ENCODE measurements at places on chromosomes 7 and 10.
A peak's percentile ranks its signal among the peaks of the same experiment; 100 is the strongest.

DNA sequence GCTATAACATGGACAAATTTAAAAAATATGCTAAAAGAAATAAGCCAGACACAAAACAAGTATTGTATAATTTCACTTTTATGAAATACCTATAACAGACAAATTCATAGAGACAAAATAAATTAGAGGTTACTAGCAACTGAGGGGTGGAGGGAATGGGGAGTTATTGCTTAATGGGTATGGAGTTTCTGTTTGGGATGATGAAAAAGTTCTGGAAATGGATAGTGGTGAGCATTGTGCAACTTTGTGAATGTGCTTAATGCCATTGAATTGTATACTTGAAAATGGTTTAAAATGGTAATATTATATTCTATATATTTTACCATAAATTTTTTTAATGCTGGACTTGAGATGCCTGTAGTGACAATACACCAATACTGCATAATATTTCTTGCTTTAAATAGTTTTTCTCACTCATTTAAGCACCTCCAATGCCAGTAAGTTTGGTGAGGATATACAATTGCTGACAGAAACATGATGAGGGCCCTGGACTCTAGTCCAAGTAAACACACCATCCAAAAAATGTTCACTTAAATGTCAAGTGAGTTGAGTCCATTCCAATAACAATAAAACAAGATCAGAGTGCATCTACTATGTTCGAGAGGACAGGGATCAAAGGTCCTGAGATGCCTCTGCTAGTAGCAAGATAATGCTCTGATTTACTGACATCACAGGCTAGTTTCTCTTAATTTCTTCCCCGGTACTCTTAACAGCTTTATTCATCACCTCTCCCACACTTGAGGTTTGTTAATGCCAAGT lies 71.9 kb downstream of the NT5C2 start:
- DNase-seq, result peak; percentile 33

GRCh38 chr7:128725531-128725930 lies 13.6 kb upstream of the CALU start:
- no peak for DNase-seq

DNA sequence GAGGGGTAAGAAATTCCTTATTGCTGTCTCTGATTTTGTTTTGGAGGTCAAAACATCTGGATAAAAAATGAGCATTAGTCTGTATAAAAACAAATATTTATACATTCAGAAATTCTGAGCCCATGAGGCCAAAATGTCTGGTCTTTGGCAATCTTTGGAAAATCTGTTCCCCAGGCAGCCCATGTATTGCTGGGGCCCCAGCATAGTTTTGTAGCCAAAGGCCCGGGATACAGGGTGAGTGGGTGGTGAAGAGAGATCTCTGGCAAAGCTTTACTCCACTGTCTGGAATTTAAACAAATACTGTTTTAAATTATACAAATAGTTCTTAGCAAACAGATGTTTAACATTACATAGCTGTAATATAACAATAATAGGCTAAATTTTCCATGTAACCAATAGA lies 134.7 kb upstream of the GALNT17 start:
- no peak for DNase-seq

- DNase-seq, result no peak
These were observed 50.5 kb downstream of the STRA8 start for GRCh38 chr7:135283959-135284638.

GRCh38 chr7:8514781-8515519 lies 81.5 kb downstream of the NXPH1 start:
- DNase-seq, result no peak

DNA sequence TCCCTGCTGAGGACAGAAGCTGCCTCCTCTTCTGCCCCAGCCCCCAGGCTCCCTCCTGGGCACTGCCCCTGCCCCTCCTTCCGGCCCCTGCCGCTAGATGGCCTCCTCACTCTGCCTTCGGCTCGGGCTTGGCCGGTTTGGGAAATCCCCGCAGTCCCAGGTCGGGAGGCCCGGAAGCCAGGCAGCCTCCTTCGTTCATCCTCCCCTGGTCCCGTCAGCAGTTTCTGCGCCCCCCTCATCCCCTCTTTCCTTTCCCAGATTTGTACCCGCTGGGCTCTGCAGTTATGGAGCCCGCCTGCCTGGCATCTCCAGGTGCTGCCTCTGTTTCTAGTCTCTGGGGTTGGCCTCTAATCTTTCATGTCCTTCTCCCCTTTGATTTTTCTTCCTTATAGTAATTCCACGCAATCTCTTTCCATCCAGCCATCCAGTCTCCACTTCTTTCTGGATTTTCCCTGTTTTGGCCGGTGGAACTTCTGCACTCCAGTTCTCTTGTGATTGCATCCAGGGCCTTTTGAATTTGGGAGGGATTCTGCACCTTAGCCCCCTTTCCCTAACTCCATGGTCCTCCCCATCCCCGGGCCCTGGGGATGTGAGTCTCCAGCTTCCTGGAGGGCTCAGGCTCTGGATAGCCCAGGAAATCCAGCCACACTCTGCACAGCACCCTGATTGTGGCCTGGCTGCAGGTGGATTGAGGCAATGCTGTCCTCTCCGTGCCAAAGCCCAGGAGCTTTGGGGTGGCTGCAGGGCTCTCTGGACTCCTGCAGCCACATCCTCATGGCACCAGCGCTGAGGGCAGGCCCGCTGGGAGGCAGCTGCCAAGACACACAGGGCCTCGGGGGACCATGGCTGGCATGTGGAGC lies 3.3 kb upstream of the SHH start:
- DNase-seq, result peak; percentile 35

GRCh38 chr10:16182144-16182543 lies 254.7 kb upstream of the PTER start:
- DNase-seq, result no peak

DNA sequence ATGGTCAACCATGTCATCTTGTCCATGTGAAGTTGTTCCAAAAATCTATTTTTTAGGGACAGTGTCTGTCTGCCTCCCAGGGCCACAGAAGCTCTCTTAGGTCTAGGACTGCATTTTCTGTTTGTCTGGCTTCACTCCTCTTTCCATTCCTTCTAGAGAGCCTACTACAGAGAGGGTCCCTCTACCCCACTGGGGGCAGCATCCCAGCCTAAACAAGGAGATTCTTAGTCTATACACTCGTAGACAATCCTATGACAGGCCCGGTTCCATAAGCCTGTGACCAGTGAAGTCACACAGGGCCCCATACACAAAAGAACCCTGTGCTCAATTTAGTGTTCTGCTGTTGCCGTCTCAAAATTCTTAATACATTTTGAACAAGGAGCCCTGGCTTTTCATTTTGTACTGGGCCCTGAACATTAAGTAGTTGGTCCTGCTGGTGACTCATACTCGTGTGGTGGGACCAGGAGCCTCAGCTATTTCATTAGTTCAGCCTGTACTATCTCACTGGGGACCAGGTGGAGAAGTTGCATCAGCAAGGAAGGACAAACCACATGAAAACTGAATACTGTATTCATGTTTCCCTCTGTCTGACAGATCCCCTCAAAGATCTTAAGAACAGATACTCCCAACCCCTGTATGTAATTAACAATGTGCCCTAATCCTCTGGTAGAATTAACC lies 23.5 kb upstream of the FAM180A start:
- DNase-seq, result peak; percentile 70

- no peak for DNase-seq
These were observed 167.8 kb downstream of the AHR start for GRCh38 chr7:17466216-17466615.

DNA sequence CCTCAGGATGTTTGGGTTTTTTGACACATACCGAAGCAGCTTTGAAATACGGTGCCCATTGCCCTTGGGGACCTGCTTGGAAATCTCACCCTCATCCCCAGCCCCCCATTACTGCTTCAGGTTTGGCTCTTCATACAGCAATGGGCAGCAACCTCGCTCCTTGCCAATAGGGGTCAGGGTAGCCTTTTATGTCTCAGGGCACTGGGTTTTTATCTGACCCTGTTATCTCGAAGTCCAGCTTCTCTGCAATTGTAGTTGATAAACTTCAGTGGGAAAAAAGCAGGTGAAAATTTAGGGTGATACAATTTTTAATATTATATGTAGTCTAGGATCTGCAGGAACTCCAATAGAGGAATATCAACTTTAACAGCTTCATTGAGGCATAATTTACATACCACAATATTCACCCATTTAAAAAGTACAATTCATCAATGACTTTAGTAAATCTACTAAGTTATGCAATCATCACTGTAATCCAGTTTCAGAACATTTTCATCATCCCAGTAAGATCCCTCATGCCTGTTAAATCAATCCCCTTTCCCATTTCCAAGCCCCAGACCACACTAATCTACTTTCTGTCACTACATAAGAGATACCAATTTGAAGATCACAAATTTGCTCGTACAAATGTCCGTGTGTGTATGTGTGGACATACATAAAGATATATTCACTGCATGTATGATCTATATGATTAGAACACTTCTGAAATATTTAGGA lies 386.2 kb downstream of the KCNMA1 start:
- DNase-seq, result peak; percentile 71

GRCh38 chr7:32958046-32959025 lies 1.1 kb downstream of the FKBP9 start:
- peak; percentile 70 for DNase-seq

DNA sequence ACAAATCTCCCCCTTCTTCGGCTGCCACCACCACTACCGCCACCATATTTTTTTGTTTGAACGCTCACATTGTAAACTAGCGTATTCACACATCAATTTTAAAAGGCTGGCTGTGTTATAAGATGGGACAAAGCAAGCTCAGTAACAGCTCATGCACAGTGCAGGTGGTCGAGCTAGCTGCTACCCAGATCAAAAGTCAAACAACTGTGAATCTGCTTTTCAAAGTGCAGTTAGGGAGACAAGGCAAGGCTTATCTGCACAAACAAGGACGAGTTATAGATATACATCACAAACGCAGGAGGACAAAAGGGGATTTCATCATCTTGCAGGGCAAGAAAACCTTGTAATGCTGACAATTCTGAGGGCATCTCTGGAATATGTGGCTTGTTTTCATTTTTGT lies 231.6 kb downstream of the VTI1A start:
- DNase-seq, result no peak

DNA sequence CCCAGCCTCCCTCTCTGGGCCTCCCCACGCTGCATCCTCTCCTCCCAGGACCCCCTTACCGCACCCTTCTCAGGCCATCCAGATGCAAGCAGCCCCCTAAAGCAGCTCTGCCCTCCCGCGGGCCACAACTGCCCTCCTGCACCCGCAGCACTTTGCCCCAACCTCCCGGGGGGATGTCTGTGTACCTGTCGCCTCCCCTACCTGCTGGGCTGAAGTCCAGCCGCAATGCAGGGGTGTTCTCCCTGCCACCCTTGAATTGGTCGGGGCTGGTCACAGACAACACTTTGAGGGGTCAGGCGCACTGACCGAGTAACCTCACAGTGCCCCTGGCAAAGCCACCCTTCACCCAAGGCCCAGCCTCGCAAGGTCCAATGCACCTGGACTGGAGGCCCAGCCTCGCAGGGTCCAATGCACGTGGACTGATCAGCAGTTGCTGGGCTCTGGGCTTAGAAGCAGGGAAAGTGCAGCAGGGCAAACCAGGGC lies 8.3 kb upstream of the CALML5 start:
- DNase-seq, result no peak

DNA sequence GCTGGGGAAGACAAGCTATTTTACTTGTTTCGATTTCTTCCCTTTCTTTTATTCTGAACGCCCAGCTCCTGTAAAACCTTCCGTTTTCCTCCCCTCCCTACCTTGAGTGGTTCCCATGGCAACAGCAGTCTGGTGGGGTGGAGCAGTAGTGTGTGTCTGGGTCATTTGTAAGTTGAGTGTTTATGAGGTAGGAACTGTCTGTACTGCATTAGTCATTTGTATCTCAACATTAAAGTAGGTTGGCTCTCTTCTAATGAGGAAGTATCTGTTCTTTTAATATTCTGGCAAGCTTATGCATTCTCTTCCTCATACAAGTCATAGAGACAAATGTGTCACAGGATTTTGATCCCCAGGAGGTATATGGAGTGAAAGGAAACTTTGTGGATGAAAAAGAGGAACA lies 85.3 kb upstream of the CCDC6 start:
- DNase-seq, result peak; percentile 1

DNA sequence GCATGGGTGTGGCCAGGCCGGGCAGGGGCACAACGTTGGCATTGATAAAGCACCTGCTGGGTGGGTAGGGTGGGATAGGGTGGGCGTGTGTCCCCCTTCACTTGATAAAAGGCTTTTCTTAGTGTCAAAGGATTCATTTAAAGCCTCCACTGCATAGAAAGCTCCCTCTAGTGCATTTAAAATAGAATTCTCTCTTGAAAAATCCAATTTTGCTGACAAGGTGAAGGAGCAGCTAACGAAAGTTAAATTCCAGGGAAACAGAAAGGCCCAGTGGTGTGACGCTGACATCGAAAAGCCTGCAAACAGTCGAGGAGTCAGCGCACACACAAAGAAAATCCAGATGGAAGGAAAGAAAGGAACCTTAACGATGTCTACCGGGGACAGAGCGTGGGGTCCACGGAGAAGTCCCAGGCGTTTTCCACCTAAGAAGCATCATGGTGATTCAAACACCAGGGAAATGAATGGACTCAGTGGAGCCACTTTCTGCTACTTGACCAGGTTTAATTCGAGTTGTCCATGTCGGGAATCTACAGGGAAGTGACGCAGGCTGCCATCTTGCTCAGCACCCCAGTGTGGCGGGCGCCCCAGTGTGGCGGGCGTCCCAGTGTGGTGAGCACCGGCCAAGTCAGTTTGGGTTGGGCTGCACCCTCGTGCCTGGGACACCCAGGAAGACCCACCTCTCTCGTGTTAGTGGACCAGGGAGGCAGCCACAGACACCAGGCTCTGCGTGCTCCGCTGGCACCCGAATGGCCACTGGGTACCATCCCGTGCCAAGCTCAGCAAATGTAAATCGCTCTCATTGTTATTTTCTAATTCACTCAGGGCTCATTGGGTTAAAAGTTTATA lies 217.8 kb downstream of the DNAJB6 start:
- DNase-seq, result no peak

- DNase-seq, result peak; percentile 21
These were observed 139.4 kb upstream of the AGR3 start for GRCh38 chr7:17021205-17021604.

GRCh38 chr10:110007161-110007700 lies 553 bp upstream of the ADD3 start:
- DNase-seq, result no peak

Measured in EH (cell line).